H1 (cell line): ENCODE measurements at places on chromosomes 1 and 21. TPM values are rescaled to one million over a fixed set of nuclear protein-coding genes. Genes with fewer than 3 reads are reported as not detected.

Gene RPL5
- total RNA-seq, result 1,464 and 1,506 TPM in 2 replicates

Gene TDRD5
- total RNA-seq, result 1.3 and 1.4 TPM in 2 replicates

Gene ARHGAP30
- 0.39 and 0.40 TPM in 2 replicates for total RNA-seq

Gene TOMM40L
- 13.8 and 15.0 TPM in 2 replicates for total RNA-seq

Gene C1orf141
- not detected in 2 replicates for total RNA-seq

Gene SPATA21
- not detected in 2 replicates for total RNA-seq

Gene PLD5
- total RNA-seq, result 7.5 and 8.5 TPM in 2 replicates

Gene NBPF4
- not detected in 2 replicates for total RNA-seq

GRCh38 chr1:107413546-107413945 lies 272.7 kb downstream of the NTNG1 start:
- DNase-seq, result no peak

DNA sequence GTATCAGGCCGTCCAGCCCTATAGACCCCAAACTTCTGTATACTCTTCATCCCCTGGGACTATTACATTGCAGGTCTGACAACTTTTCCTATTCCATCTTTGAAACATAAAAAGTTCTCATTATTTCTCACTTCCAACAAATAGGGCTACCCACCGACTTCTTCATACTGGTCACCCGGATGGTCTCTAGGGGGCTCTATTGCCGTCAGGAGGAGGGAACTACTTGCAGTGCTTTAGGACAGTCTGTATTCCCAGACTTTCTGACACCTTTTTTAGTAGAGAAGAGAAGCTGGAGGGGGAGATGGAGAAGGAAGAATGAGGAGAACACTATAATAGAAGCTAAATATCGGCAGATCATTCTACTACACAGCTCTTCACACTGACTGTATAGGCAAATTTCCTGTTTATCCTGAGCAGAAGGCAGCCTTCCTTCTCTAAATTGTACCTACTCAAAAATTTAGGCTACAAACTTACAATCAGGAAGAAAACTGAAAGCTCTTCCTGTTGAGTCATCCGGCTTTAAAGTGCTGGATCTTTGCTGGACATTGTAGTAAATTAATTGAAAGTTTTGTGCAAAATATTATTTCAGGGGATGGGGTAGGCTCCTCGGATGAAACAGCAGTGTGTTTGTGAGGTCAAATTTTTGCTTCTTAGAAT lies 54.6 kb downstream of the CDC7 start:
- no peak for DNase-seq

DNA sequence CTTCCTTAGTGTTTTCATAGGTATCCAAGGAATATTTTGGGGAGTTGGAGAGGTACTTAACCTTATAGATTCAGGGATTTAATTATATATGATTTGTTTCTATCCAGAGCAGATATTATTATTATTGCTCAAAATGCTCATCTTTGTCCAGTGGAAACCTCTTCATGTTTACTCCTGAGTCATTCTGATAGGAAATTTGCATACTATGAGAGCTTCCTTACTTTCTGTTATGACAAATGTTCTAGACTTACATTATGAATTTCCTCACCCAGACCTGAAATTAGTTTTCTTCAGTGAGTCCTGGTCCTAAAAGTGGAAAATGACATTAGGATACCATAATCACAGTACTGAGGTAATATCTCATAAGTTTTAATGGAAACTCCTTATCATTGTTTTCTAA lies 57.5 kb upstream of the PLPPR5 start:
- DNase-seq, result no peak

- DNase-seq, result no peak
Observed at GRCh38 chr1:153253693-153254092, 5.8 kb upstream of the LORICRIN start.

- DNase-seq, result no peak
Observed at GRCh38 chr1:183845681-183846080, 40.8 kb downstream of the RGL1 start.

DNA sequence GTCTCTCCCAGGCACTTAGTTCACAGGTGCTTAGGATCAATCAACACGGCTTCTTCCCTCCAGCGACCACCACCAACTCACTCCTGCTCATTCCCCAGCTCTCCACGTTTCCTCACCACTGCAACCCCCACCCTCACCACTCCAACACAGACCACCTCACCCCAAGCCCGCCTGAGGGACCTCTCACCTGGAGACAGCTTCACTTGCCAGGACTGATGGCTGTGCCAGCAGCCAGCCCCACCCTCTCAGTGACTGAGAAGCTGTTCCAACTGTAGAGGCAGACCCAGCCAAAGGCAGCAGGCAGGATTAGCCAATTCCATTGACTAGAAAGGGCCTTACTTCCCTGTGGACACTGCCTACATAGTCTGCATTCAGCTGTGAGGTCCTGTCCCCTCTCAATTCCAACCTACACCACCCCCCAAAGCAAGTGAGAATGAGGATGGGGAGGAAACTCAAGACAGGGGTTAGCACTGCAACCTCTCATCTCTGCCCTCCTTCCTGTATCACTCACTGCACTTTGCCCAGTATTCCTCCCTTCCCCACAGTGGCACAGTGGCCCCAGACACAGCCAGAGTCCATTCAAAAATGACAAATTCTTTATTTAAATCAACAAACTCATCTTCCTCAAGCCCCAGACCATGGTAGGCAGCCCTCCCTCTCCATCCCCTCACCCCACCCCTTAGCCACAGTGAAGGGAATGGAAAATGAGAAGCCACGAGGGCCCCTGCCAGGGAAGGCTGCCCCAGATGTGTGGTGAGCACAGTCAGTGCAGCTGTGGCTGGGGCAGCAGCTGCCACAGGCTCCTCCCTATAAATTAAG lies 7.6 kb downstream of the TAGLN2 start:
- DNase-seq, result no peak

DNA sequence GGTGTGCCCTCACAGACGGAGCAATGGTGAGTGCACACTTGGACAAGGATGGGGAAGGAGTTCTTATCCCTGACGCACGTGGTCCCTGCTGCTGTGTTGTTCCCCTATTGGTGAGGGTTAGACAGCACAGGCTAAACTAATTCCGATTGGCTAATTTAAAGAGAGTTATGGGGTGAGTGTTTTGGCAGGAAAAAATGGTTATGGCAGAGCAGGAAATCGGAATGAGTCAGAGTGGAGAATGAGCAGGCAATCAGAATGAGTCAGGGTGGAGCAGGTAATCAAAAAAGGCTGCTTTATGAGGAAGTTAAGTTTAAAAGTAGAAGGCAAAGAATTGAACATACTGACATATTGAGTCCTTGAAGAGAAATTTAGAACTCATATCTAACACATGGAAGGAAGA lies 100.5 kb downstream of the NGF start:
- no peak for DNase-seq

- no peak for DNase-seq
Observed at GRCh38 chr1:31793086-31793485, 22.7 kb downstream of the SPOCD1 start.

DNA sequence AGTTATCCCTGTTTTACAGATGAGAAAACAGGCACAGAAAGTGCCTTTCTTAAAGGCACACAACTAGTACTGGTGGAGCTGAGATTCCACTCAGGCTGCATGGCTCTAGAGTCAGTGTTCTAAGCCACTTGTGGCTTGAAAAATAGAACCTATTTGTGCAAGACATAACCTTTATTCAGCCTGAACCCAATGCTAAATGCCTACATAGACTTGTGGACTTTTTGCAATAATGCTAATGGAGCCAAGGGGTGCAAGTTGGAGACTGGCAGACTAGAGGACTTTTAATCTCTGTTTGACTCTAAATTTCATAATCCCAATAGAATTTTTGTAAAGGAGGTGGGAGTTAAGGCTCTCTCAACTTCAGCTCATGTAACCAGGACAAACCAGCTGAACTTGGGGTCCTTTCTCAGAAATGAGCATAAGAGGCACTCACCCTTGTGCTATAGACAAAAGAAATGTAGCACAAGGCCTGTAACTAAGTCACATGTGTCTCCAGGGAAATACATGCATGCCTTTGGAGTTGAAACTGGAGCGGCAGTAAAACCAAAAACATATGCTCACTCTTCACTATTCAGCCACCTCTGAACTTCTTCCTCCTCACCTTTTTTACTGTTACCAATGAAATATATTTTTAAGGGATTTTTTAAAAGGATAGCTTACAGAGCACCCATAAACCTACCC lies 43.0 kb upstream of the AK4 start:
- no peak for DNase-seq

DNA sequence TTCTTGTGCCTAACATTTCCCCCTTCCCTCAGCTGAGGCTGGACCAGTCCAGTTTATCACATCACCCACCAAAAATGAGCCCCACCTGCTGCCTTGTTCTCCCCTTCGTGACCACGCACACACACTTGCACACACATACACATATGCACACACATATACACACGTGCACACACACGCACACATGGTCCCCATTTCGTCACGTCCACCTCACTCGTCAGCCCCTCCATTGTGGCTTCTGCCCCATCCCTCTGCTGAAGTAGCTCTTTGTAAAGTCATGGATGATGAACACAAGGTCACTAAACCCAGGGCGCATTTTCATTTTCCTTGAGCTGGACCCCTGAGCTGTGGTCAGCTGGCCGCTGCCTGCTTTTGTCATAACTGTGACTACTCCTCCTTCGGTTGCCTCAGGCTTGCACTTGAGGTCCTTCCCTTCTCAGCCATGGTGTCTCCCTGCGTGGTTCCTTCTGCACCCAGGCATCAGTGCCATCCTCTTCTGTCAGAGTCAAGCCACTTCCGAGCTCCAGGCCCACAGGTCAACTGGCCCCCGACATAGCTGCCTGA lies 93.8 kb downstream of the SYT2 start:
- no peak for DNase-seq

- no peak for DNase-seq
Observed at GRCh38 chr1:201370500-201370899, 7.0 kb downstream of the TNNT2 start.

GRCh38 chr21:29115899-29116298 lies 14.5 kb upstream of the MAP3K7CL start:
- no peak for DNase-seq

DNA sequence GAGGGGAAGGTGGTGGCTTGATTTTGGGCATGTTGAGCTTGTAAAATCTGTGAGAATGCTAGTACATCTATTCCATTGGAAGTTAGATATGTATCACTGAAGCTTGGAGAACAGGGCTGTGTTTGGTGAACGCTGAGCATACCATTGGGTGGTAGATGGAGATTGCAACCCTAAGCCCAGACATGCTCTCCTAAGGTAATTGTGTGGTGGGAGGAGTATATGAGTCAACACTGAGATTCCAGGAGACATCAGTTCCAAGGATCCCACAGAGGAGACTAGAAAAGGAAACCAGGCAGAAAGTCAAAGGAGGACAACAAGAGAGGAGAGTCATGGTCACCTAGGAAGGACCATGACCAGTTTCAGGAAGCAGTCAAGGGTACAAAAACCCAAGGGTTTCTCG lies 60.4 kb downstream of the KIF21B start:
- DNase-seq, result no peak

DNA sequence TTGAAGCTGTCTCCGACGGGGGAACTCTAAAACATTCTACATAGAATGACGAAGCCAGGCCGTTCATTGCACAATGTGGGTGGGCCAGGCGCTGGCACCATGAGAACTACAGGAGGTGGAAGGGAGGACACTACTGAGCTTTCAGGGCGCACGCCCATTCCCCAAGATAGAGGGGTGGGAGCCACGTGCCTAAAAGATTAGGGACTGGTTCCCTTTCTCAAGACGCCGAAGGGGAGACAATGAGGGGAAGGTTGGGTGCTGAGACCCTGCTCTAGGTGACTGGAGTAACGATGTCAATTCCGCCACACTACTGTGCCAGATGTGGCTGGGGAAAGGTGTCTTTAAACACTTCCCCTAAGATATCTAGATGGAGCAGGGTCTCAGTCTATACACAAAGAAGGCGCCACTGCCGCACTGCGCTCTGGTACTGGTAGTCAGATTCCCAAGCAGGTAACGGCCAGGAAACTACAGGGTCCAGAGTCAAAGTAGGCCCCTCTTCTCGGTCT lies 782 bp downstream of the CSDE1 start:
- no peak for DNase-seq

GRCh38 chr1:179129702-179130473 lies 48.0 kb downstream of the TOR3A start:
- DNase-seq, result no peak

- no peak for DNase-seq
Observed at GRCh38 chr1:91278754-91279153, 125.9 kb downstream of the HFM1 start.

- no peak for DNase-seq
Observed at GRCh38 chr1:244065960-244066388, 14.9 kb downstream of the ZBTB18 start.

- DNase-seq, result no peak
Observed at GRCh38 chr1:52139817-52140540, 1.9 kb upstream of the ZFYVE9 start.

DNA sequence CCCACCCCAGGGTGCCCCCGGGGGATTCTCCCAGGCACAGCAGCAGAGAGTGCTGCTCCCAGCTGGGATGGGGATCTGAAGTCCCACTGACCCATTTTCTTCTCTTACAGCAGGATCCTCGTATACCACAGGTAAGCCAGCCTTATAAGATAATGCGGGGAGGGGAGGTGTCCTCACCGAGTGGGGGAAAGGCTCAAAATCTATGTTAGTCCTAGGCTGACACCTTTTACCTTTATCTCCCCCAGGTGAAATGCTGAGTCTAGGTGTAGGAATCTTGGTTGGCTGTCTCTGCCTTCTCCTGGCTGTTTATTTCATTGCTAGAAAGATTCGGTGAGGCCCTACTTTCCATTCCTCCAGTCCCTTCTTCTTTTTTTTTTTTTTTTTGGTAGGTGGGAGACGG lies 5.3 kb downstream of the APH1A start:
- DNase-seq, result no peak

DNA sequence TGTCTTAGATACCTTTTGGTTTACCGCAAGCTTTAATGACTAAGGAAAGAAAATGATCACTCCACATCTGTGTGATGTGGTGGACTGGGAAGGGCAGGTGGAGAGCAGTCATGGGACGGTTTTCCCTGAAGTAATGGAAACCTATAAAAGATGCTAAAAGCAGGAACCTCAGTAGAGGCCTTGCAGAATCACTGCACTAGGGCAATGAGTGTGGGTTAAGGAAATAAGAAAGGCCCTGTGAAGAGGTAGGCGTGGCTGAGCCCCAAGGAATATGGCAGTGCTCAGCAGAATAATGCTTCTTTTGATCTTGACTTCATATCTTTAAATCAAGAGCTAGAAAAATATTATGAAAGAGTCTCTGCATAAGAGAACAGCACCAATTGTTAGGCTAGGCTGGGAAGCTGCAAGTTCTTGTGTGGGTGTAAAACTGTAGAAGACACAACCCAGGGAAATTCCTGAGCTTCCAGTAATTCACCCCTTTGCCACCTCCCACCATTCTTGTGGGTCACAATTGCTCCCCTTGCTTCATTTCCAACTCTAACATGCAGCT lies 49.9 kb downstream of the CLCA4 start:
- DNase-seq, result no peak
